ENCODE measurements at places on chromosomes 7 and 10.
A peak's percentile ranks its signal among the peaks of the same experiment; 100 is the strongest.

- no peak for DNase-seq
Measured at GRCh38 chr10:118607768-118608354, 12.4 kb upstream of the PRLHR start.

GRCh38 chr7:129986600-129986999, 33.8 kb upstream of the UBE2H start:
- DNase-seq: no peak

- DNase-seq: no peak
Measured at GRCh38 chr10:99119258-99119748, 116.3 kb downstream of the HPSE2 start.

GRCh38 chr10:110209926-110210673, 2.7 kb downstream of the MXI1 start:
- no peak for DNase-seq

DNA sequence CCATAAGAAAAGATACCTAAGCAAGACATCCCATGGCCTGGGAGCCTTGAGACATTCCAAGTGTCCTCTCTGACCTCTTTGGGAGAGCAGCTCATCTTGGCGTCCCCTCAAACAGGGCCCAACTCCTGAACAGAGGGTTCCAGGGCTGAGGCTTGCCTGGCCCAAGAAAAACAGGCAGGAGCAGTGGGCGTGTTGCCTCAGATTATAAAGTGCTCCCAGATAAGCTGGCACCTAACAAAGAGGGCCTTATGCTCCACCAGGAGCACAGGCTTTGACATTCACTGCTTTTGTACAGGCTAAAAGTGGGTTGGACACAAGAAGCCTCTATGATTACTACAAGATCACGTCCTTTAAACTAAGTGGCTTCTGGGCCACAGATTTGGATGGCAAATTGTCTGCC, 193.1 kb downstream of the FGFR2 start:
- DNase-seq: peak; percentile 74

GRCh38 chr10:34526758-34527730, 288.1 kb downstream of the PARD3 start:
- DNase-seq: peak; percentile 70

GRCh38 chr7:155850766-155851678, 38.8 kb upstream of the SHH start:
- no peak for DNase-seq

- no peak for DNase-seq
Measured at GRCh38 chr7:51249187-51249945, 67.2 kb downstream of the COBL start.

DNA sequence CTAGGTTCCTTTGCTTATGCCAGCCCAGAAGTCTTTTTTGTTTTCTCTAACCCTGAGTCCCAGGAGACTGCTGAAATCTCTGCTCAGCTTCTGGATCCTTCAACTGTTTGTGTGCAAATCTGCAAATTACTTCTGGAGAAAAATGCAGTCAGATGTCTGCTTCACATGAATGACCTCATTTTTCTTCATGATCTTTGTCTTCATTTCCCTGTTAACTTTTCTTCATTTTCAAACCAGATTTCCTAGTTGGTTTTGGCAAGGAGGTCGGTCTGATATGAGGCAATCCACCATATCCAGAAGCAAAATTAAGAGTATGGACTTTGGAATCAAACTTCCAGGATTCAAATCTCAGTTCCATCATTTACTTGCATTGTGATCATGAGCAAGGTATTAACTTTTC, 66.8 kb downstream of the ZNF503 start:
- no peak for DNase-seq

GRCh38 chr10:85900487-85900886, 466.1 kb downstream of the GRID1 start:
- no peak for DNase-seq

- DNase-seq: no peak
Measured at GRCh38 chr7:79217468-79217867, 236.0 kb downstream of the MAGI2 start.

GRCh38 chr7:66182920-66183319, 22.2 kb upstream of the TPST1 start:
- DNase-seq: no peak

Measured in SK-MEL-5 (cell line).